Astrocyte of the hippocampus (primary cell): ENCODE measurements at places on chromosomes 11 and 22.

DNA sequence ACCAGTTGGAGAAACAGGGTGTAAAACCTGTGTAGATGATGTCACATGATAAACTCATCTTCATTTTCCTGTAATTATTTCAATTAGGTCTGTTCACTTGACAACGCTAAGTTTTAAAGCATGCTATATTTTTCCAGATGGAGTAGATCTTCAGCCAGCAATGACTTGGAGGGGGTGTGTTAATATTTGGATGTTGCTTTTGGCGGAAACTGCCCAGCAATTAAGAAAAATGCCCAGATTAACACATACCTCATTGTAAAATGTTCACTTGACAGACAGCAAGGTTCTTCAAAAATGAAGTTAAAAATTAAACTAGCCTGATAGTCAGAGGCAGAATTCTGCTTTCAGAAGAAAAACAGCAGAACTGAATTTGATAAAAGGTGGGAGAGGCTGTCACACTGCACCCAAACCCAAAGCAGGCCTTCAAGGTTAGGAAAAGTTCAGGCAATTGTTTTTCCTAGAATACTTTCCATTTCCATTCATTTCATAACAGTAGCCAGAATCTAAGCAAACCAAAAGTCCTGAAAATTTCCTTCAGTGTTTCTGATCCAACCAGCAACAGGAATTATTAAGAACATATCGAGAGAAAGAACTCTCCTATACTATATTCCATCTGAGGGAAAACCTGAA, 33.0 kb downstream of the VSIG10L2 start:
- DNase-seq: no peak

- peak; percentile 5 for DNase-seq
These were observed 997.8 kb upstream of the CHORDC1 start for GRCh38 chr11:91220476-91221202.

DNA sequence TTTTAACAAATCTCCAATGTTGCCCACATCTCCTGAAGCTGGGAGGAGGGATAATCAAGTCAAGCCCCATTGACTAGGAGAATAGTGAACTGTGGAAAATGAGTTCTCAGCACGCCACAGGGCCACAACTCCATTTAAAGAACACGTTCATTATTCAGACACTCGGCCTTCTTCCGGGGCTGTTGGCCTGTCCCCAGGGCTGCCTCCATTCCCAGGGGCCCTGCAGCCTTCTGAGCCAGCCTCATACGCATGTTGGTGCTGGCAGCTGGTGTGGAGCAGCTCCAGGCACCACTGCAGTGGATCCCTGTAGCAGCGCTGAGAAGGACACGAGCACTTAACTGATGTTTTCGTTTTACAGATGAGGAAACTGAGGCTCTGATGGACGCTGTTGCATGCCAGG, 87.5 kb upstream of the RCN1 start:
- DNase-seq: no peak

GRCh38 chr11:120431633-120432032, 79.9 kb upstream of the GRIK4 start:
- DNase-seq: no peak

DNA sequence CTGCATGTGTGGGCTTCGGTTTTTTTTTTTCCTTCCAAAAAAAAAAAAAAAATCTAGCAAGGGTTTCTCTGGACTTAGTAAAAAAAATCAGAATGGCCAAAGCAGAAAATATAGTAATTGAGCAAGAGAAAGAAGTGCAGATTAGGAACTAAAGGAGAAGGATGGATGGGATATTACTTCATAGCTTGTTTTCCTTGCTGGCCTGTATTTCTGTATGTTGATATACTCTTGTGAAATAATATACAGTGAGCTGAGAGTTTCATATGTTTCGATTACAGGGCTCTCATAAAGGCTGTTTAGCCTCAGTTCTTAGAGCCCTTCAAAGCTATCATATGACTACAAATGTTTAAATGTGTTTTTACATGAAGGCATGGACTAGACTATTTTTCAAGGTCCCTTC, 34.3 kb upstream of the NFRKB start:
- no peak for DNase-seq
